ENCODE measurements at places on chromosomes 6 and 20. TPM values are rescaled to one million over a fixed set of nuclear protein-coding genes. Genes with fewer than 3 reads are reported as not detected.

DHX16 gene
- polyA plus RNA-seq, result 22.5 TPM

LY6G6D gene
- polyA plus RNA-seq, result not detected

LAMA2 gene
- polyA plus RNA-seq, result 19.5 TPM

NKAIN4 gene
- polyA plus RNA-seq, result not detected

APOBEC2 gene
- polyA plus RNA-seq, result not detected

OR2B2 gene
- polyA plus RNA-seq, result not detected

EPHA7 gene
- polyA plus RNA-seq, result 0.03 TPM

MAFB gene
- 0.40 TPM for polyA plus RNA-seq

IYD gene
- polyA plus RNA-seq, result not detected

HLA-DMB gene
- polyA plus RNA-seq, result 0.28 TPM

ITCH gene
- polyA plus RNA-seq, result 18.5 TPM

HSPA12B gene
- 0.02 TPM for polyA plus RNA-seq

POU3F2 gene
- not detected for polyA plus RNA-seq

SYCP2L gene
- 0.02 TPM for polyA plus RNA-seq

PRDM13 gene
- polyA plus RNA-seq, result not detected

OPN5 gene
- not detected for polyA plus RNA-seq

CD93 gene
- polyA plus RNA-seq, result 0.01 TPM

PGC gene
- polyA plus RNA-seq, result not detected

CDC40 gene
- polyA plus RNA-seq, result 16.4 TPM

SPTLC3 gene
- polyA plus RNA-seq, result 4.0 TPM

NUP153 gene
- polyA plus RNA-seq, result 27.7 TPM

SIGLEC1 gene
- not detected for polyA plus RNA-seq

UBD gene
- not detected for polyA plus RNA-seq

MUC22 gene
- polyA plus RNA-seq, result not detected

DDX43 gene
- polyA plus RNA-seq, result 1.5 TPM

SLC17A1 gene
- not detected for polyA plus RNA-seq

STK4 gene
- 19.0 TPM for polyA plus RNA-seq

PNPLA1 gene
- polyA plus RNA-seq, result 0.02 TPM

ALDH8A1 gene
- polyA plus RNA-seq, result 0.11 TPM

Measured in fibroblast of lung (primary cell).